CD4-positive, alpha-beta T cell treated with Interleukin-17A for 4 hours (primary cell): ENCODE measurements at places on chromosomes 11 and 22.

GRCh38 chr11:1557904-1558774, 13.9 kb downstream of the DUSP8 start:
- no peak for DNase-seq

GRCh38 chr11:2447951-2448650, 3.3 kb downstream of the KCNQ1 start:
- no peak for DNase-seq

GRCh38 chr11:14026961-14027360, 64.4 kb downstream of the SPON1 start:
- no peak for DNase-seq

DNA sequence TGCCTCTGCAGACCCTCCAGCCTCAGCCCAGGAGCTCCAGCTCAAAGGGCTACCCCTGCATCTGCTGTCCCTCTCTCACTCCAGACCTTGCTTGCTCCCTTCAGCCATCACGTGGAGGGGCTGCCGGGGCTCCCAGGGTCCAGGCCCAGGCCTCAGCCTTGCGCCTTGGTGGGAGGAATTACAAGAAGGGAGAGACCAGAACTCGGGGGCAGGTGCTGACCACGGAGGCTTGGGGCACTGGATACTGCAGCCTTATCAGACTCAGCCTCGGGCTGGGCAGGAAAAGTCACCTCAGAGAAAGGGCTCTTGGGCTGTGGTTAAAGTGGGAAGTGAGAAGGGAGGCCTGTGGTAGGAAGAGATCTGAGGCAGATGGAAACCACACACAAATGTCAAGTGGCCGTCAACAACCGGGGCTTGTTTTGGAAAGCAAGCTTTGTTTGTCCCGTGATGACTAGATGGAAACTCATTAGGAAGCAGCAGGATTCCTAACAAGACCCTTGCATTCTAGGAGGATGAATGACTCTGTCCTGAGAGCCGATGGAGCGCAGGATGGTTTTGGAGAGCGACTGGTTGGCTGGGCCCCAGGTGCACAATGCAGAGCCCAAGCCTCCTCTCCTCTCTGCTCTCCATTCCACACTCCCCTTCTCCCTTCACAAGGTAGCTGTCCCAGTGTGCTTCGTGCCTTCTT, 1321.7 kb downstream of the TBC1D22A start:
- DNase-seq = no peak

DNA sequence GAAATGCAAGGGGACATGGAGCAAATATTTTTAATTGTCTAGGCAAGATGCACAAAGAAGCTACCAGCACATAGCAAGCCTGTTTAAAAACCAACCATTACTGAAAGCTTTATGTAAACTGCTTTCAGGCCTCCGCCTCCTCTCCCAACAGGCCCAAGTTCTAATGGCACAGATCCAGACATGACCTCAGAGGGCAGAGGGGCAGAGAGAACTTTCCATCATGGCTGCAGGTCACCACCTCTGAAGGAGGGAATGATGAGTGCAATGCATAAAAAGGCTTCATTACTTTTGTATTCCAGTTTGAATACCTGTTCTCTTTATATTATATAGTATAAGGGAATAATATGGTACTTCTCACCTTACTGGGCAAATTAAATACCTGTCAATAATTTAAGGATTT, 15.2 kb downstream of the DDX17 start:
- DNase-seq = no peak

DNA sequence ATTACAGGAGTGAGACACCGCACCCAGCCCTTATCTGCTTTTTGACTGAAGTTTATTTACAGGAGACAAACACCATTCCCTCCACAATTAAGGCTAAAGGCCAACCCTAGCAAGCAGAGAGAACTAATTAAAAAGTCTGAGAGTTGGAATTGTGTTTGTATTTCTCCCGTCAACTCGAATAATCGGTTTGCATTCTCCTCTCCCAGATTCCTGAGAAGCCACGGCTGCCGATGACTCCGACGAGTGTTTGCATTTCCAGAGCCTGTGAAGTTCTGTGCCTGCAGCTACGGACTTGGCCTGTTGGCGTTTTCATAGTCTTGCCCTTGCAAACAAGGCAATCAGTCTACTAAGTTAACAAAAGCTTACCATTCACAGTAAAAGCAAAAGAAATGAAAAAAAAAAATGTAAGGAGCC, 73.2 kb upstream of the NUP50 start:
- DNase-seq = no peak

- no peak for DNase-seq
Observed at GRCh38 chr11:31757260-31757835, 53.8 kb downstream of the PAX6 start.

DNA sequence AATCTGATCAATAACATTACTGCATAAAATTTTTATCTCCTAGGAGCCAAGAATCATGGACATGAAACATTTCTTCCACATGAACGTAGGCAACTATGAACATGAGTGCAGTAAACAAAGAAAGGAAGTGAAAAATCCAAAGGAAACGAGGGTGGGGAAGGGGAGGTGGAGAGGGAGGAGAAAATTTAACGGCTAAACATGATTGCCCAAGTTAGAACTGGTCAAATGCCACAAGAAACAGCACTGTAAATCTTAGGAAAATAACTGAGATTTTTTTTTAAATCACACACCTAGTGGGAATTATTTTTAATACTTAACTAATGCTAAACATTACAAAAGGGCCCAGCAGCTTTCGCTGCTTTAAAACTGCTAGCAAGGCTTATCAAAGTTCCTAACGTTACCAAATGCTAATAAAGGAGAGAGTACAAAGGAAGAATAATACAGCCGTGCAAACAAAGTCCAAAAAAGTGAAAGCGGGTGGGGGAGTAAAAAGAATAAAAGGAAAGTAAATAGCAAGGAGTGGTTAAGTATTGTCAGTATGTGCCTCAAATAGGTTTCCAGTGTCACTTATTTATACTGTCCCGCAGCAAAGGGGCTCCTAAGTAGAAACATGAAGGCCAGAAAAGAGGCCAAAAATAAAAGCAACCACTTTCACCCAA, 13.7 kb downstream of the NARS2 start:
- no peak for DNase-seq

DNA sequence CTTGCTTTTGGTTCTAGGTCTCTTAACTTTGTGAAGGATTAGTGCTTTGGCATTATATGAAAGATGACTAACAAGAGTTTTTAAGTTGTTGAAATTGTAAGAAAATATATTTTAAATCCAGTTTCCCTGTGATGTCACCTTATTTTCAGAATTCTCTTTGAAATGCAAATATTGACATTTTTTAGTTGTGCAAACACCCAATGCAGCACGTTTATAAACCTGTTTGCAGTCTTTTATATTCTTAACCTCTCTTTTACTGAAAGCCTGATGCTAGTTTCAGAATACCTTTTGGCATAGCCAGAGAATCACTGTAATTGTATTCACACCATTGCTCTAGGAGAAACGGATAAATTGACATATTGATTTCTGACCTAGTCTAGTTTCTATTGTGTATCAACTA, 42.8 kb upstream of the SLC37A2 start:
- DNase-seq = no peak

GRCh38 chr22:30297991-30298701, 8.8 kb upstream of the CASTOR1 start:
- no peak for DNase-seq
